Small intestine (tissue), 16 donors: ENCODE measurements at places on chromosomes 6 and 20.
A peak's percentile ranks its signal among the peaks of the same experiment; 100 is the strongest.

GRCh38 chr20:45347297-45347935 is 808 bp downstream of the SDC4 start:
- DNase-seq: peak; percentile 63

- peak; percentile 87 for DNase-seq
Measured at GRCh38 chr6:134372603-134373281, 54.8 kb upstream of the SGK1 start.

DNA sequence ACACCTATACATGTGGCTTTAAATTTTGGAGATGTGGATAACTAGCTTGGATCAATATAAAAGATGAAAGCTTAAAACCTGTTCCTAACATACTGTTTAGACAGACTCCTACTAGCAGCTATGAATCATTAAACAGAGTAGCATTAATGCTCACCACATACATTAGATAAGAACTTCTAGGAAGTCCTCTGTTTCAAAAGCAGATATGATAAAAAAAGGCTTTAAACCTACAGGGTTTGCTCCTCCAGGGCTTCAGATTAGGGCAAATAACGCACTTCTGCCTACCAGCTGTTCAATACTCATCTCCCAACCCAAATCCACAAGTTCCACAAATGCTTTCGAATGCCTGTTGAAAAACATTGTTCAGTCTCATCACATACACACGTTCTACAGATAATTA is 1.5 kb downstream of the REPS1 start:
- DNase-seq: peak; percentile 57

- DNase-seq: peak; percentile 6
Measured at GRCh38 chr6:129920103-129920798, 59.1 kb upstream of the TMEM244 start.

DNA sequence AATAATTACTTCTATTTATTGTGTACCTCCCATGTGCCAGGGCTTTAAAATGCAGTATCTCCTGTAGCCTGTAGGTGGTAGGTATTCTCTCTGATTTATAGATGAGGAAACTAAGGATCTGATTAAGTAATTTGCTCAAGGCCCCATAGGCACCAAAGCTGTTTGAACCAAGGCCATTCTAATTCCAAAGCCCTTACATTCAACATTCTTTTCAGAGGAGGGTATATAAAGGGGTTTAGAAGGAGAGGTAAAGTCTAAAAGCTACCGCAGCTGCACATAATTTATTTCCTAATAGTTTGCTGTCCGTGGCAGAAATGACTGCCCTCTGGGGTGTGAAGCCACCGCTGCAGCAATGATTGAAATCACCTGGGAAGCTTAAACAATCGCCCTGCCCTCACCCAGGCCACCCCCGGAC is 95.0 kb upstream of the FAM8A1 start:
- DNase-seq: peak; percentile 5

GRCh38 chr20:38229376-38230252 is 30.9 kb downstream of the KIAA1755 start:
- DNase-seq: no peak

DNA sequence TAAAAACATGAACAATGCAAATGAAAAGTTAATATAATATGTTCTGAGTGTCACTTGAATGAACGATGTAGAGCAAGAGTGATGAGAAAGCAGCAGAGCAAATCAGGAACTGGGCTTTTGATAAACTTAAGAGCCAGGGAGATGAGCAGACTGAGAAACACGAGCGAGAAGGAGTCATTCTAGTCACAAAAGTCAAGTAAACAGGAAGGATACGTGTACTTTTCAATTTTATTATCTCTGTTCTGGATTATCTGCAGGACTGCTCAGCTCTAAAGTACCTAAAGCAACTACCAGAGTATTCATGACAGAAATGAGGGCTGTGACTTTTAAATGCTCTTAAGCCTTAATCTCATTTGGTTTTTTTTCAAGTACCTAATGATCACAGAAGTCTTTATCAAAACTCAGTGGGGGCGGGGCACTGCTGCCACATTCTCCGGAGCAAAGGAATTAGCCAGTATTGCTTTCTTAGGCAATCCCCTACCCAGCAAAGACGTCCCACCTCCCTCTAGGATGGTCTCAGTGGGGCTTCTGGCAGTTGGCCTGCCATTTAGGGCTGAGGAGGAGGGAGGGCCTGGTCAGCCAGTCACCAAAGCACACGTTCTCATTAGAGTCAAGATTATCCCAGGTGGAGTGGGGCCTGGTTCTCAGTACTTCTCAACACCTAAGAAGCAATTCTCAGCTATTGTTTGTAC is 8.6 kb downstream of the MAN1A1 start:
- no peak for DNase-seq

GRCh38 chr6:33248643-33248931 is 23.1 kb downstream of the VPS52 start:
- no peak for DNase-seq

DNA sequence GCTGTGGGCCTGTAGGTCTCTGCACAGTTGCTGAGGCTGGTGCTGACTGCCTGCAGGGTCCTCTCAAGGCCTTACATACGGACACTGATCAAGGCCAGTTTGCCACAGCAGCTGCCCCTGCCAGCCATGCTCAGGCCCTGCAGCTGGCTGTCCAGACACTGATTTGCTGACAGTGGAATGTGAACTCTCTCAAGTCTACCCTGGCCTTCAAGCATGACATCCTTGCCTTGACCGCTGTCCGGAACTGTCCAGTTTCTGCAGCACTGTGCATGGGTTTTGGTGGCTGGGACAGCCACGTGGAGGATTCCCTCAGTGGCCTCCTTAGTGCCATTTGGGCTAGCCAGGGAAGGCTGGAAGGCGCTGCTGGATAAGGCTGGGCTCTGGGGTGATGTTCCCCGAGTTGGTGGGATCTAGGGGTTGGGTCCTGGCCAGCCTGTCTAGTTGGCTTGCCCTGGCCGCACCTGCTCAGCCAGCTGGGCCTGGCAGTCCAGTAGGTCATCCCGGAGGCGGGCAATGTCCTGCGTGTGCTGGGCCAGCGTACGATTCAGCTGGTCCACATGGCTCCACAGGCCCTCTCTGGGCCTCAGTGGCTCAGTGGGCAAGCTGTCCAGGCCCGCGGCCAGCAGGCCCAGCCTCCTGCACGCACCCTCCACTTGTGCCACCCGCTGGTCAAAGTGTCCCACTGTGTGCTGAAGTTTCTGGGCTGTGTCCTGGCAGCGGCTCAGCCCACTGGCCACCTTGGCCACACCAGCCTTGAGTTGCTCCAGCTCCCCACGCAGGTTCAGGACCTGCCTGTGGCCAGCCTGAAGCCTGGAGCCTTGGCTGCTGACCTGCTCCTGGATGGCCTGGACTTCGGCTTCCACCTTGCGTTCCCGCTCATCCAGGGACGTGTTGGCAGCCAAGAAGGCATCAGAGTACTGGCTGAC is 5.5 kb downstream of the EMILIN3 start:
- DNase-seq: no peak

DNA sequence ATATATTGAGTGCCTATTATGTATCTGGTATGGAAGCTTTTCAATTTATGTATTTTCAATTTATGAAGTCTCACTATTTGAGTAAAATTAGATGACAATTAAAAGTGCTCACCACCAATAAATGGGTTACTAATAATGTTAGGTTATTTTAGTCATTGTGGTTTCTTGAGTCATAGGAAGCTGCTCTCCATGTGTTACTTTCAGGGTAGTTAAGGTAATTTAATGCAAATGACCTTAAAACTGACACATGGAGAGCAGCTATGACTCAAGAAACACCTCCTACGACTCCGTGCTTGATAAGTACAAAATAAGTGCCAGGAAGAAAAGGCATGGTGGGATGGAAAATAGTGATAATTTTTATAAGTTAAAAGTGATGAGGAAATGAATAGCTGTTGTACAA is 16.5 kb upstream of the TINAG start:
- no peak for DNase-seq

DNA sequence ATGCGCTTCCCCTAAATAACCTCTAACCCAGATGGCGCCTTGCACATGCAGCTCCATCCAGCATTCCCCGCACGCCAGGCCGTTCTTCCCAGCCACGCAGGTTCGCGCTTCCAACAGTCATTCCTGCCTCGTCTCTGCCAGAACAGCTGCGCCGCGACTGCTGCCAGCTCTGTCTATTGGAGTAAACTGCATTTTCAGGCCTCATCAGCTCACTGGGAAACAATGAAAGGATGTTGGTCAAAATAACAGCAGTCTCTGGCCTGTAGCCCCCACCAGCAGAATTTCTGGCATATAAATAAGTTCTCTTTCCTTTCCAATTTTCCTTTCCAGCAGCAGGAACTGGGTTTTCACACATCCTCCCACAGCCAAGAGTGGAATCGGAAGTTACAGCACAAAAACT is 14.6 kb downstream of the NRSN1 start:
- no peak for DNase-seq

- DNase-seq: no peak
Measured at GRCh38 chr6:10633216-10633615, 61.2 kb downstream of the C6orf52 start.

DNA sequence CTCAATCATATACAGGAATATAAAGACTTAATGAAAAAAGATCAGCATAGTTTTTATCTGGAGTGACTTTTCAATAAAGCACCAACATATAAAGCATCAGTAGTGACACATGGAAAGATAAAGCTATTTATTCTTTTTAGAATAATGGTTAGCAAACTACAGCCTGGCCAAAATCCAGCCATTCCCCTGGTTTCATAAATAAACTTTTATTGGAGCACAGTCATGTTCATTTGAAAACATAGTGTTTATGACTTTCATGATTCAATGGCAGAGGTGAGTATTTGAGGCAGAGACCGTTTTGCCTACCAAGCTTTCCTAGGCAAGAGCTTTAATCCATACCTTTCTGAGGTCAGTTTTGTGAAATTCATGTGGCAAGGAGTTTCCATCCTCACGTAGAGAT is 153.5 kb downstream of the RPS12 start:
- no peak for DNase-seq

DNA sequence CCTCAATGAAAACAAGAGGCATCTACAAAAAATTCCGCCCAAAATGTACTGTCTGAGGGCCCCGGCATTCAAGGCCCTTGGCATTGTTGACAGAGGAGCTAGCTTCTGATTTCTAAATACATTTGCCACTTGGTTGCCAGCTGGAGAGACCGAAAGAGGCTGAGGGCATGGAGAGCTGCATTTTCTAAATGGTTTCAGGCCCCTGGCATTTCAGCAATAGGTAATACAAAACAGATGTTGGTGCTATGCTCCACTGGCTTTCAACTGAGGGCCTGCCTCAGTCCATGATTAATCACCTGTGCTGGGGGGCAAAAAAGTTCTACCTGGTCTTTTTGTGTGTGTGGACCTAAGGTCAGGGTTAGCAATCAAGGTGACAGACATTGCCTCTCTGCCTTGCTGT is 79.5 kb upstream of the ISM1 start:
- no peak for DNase-seq

DNA sequence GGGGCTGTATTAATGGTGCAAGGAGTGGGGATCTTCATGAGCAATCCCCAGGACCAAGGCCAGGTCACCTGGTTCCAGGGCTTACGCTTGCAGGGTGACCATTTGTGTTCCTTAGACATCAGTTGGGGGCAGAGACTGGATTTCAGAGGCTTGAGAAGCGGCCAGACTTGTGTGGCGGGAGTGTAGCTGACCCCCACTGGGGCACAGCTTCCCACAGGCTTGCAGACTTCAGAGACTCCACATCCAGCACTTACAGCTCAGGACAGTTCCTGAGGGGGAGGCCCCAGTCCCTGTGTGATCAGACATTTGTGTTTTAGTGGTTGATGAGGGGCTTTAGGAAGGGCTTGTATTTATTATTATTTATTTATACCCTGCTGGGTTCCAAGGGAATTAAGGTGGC is 15.3 kb downstream of the TJAP1 start:
- DNase-seq: no peak

DNA sequence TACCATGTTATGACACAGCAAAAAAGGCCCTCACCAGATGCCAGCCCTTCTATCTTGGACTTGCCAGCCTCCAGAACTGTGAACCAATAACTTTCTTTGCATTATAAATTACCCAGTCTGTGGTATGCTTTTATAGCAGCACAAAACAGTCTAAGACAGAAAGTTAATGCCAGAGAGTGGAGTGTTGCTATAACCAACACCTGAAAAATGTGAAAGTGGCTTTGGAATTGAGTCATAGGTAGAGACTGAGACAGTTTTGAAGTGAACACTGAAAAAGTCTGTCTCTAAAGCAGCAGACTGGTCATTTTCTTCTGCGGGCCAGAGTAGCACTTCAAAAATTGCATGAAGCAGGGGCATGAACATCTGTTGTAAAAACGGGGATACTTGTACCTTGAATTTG is 28.0 kb upstream of the ASIP start:
- no peak for DNase-seq
